ENCODE measurements at places on chromosomes 4 and X. TPM values are rescaled to one million over a fixed set of nuclear protein-coding genes. Genes with fewer than 3 reads are reported as not detected.

DNA sequence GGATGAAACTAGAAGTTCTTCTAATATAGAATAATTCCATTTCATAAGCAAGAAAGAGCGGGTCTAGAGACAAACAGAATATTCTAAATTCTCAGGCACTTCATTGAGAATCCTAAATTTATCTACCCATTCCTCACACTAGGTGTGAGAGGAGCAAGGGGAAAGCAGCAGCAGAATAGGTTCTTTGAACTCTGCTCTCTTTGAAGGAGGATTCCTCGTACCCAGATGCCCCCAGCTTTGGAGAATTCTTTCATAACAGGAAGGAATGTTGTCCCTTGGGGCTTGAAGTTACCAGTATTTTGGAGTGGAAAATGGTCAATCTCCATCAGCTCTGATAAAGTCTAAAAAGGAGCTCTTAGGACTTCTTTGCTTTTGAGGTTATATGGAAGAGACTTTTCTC lies 59.7 kb upstream of the RASGEF1B start:
- no peak for DNase-seq

The BMX gene
- polyA plus RNA-seq = 0.51 TPM

GRCh38 chr4:38967260-38968095 lies 64.7 kb downstream of the TMEM156 start:
- no peak for DNase-seq

DNA sequence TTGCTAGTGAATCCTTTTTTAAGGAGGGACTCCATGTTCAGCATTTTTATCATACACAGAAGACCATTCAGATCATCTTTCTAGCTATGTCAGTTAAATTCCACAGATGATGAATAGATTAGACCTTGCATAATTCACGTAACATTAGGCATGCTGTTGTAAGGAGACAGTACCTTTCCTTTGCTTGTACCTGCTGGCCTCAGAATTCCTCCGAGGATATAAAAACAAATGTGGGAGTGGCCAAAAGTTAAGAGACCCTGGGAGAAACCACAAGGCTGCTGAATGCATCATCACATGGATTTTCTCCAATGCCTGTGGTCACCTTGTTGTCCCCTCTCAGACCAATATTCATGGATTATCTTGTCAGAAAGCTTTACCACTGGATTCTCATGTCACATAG lies 201.4 kb downstream of the MAGEB17 start:
- no peak for DNase-seq

DNA sequence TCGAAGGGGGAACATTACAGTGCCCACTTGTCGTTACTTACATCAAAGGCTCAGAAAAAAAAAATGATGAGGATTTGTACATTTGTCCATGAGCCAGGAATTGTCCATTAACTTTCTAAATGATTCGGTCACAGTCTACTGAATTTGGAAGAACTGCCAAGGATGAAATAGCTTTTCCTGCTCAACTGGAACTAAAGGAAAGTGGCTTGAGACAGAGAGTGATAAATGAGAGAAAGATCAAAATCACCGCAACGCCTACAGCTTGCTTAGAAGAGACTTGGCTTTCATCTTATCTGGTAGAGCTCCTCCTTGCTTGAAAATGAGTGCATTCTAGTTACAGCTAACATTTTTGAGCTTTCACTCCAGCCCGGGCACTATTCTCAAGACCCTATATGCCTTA lies 55.5 kb upstream of the ADGRG2 start:
- no peak for DNase-seq

DNA sequence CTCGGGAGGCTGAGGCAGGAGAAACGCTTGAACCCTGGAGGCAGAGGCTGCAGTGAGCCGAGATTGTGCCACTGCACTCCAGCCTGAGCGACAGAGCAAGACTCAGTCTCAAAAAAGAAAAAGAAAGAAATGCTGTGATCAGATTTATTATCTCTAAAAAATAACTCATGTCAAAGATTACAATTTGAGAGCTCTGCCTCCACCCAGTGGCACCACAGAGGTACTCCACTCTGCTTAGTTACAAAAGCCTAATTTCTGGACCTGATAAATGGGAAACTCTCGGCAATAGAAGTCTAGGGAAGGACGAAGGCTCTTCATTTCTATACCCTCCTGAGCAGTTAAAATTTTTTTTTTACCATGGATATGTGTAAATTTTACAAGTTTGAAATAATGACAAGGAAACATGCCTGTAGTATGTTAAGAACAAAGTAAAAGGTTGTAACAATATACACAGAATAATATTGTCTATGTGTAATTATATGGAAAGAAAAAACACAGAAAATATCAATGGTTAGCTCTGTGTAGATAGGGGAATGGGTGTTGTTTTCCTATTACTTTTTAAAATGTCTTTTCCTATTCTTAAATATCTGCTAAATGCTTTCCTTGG lies 149.8 kb downstream of the STIM2 start:
- DNase-seq = no peak

The HPSE gene
- 1.6 TPM for polyA plus RNA-seq

DNA sequence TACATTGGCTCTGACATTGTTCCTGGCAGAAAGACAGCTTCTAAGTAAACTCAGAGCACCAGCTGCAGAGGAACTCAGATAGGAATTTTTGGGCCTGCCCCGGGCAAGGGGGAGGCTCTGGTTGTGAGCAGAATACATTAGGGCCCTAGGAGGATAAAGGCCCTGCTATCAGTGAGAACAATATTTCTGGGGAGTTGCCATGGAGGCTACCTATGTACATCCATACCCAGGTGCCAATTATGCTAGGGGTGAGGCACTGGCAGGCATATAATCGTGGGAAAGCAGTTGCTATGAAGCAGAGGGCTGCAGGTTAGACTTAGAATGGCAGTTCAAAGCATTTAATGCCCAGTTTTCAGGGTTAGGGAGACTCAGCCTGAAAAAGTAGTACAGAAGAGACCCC lies 273.5 kb upstream of the EDA2R start:
- no peak for DNase-seq

- DNase-seq = no peak
Measured at GRCh38 chr4:114267976-114268375, 288.5 kb upstream of the ARSJ start.

The OTC gene
- polyA plus RNA-seq = 0.14 TPM

GRCh38 chr4:147284256-147284835 lies 196.6 kb upstream of the EDNRA start:
- DNase-seq = no peak

- DNase-seq = no peak
Measured at GRCh38 chr4:156738766-156739165, 232.8 kb downstream of the PDGFC start.

DNA sequence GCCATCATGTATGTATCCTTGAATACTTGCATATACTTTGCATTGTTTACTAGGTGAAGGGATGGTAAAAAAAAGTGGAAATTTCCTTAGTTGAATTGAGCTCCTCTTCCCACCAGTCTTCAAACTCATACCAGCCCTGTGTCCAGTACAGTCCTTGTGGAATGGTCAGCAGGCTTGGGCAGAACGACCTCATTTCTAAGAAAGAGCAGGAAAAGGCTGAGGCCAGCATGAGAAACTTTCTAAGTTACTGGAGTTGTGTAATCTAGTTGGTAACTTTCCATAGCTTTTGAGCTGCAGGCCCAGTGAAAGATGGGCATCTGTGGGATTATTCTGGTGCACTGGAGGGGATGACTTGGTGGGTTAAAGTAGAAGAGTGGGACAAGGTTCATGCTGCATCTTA lies 87.6 kb downstream of the DCUN1D4 start:
- DNase-seq = no peak

GRCh38 chr4:86961605-86962295 lies 26.9 kb downstream of the AFF1 start:
- DNase-seq = no peak

- peak; percentile 79 for DNase-seq
Measured at GRCh38 chrX:100636321-100636991, at the start of gene TSPAN6. TSPAN6 (minus strand) TSS chrX:100636806; CDS start chrX:100636694, 112 bp downstream.

All from right renal cortex interstitium (tissue), 3 donors.